ENCODE measurements at places on chromosomes 6 and 20. TPM values are rescaled to one million over a fixed set of nuclear protein-coding genes. Genes with fewer than 3 reads are reported as not detected.

DNA sequence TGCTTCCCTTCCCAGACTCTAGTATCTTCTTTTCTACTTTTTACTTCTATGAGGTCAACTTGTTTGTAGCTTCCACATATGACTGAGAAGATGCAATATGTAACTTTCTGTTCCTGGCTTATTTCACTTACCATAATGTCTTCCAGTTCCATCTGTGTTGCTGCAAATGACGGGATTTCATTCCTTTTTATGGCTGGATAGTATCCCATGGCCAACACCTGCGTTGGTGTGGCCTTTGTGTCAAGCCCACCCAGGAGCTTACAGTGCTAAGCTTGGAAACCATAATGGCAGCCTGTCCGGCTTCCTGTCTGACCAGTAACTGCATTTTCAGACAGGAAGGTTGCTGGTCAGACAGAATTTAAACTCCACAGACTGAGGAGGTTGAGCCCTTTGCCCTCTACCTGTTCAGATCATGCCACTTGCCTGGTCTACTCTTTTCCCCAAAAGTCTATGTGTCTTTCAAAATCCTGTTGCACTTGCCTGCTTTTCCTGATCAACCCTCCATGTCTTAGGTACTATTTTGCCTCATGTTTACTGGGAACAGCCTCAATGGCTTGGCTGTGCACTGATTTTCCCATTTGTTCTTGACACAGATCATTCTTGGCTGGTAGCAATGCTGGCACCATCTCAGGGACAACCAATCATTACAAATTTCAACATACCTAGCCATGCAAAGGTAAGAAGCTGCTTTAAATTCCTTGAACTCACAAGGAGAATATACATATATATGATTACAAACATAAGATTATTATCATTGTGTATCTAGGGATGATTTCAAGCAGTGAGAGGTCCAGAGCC, 114.3 kb upstream of the PLEKHG1 start:
- no peak overlapping the region for H3K4me3 ChIP-seq
- no peak overlapping the region for H3K27ac ChIP-seq
- no peaks in the 10 kb centered on the region for H3K27me3 ChIP-seq
- H3K36me3 ChIP-seq, result no peaks in the 10 kb centered on the region

DNA sequence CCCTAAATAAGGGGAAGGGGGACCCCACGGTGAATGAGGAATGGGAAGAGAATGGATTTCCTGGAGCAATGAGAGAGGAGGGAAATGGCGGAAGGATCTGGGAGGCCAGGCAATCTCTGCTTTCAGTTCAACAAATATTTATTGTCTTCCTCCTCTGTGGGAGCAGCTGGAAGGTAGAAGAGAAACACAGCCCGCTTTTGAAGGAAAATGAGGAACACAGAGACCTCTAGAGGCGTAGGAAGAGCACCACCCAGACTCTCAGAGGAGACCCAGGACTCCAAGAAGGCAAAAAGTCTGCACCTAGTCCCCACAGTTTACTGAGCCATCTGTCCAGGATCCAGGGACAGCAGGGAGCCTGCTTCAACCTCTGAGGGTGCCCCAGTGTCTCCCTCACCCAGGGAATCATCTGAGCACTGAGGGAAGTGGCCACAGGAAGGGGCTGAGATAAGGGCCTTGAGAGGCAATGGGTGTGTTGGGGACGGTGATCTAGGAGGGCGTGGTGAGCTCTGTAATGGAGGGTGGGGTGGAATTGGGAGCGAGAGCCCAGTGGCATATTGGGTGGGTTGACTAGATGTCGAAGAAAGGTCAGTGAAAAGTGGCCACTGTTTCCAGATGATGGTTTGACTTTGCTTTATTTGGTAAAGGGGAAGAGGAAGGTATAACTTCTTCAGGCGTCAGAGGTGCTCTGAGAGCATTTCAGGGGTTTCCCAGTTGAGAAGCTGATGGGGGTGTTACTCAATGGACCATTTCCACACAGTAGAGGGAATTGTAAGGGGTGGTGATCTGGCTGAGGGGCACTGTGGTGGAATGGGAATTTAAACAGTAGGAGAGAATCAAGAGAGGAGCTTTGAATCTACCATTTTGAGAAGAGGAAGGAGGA, 610 bp downstream of the PSORS1C1 start:
- no peak for DNase-seq
- H3K27me3 ChIP-seq, result peaks cover 29% of the 10 kb centered on the region
- peak overlapping the region; percentile 43 for H3K27ac ChIP-seq
- H3K4me3 ChIP-seq, result no peak overlapping the region
- H3K36me3 ChIP-seq, result no peaks in the 10 kb centered on the region

Gene CAGE1
- total RNA-seq, result not detected

DNA sequence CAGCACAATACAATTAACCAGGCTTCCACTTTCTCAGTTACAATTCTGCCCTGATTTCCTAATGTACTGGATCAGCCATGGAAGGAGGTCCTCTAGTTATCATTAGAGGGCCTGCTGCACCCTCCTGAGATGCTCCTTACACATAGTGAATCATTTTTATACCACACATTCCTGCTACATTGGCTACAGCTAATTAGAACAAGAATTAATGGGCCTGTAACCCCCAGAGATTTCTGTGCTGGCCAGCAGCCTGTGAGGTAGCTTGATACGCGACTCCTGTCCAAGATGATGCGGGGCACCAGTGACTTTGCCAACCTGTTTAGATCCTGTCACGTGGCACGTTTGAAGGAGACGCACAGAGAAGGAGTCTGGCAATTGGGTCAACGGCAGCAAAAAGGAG, 422.8 kb downstream of the EPM2A start:
- H3K36me3 ChIP-seq, result no peaks in the 10 kb centered on the region
- H3K4me3 ChIP-seq, result no peak overlapping the region
- H3K27me3 ChIP-seq, result no peaks in the 10 kb centered on the region

- no peak overlapping the region for H3K27ac ChIP-seq
- no peak for DNase-seq
- H3K27me3 ChIP-seq, result peaks cover 18% of the 10 kb centered on the region
- no peaks in the 10 kb centered on the region for H3K36me3 ChIP-seq
- no peaks in the 10 kb centered on the region for H3K4me1 ChIP-seq
These were observed 172.3 kb downstream of the ANKRD60 start for GRCh38 chr20:58056021-58056591.

Gene SMIM28
- not detected for total RNA-seq

Gene TMEM217
- 2.5 TPM for total RNA-seq

DNA sequence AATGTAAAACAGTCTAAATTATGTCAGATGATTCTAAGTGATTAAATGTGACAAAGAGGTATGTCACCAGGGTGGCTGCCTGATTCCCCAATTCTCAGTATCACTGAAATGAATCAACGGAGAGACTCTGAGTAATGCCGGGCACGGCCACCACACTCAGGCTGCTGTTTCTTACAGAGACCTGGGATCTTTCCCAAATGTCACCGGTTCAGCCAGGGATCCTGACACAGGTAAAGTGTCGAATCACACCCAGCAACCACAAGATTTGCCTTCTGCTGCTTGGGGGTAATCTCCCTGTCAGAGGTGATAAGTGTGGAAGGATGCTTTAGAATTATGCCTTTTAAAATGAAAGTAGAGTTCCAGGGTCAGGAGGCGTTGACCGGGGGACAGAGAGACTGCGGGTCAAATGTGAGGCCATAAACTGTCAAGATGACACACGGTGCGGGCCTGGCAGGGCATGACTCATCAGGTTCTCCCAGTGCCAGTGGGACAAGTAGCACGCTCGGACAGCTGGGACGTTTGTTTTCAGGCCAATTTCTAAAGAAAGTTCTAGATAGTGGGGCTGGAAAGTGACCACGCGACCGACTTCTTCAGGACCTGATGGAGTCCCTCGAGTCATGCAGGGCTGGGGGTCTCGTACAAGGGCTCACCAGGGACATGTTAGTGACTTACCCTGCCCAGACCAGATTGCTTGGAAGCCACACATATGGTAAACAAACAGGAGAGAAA, 48.9 kb downstream of the PRDM1 start:
- peaks cover 8% of the 10 kb centered on the region for H3K27me3 ChIP-seq
- H3K4me1 ChIP-seq, result no peaks in the 10 kb centered on the region
- H3K27ac ChIP-seq, result no peak overlapping the region
- no peaks in the 10 kb centered on the region for H3K36me3 ChIP-seq

DNA sequence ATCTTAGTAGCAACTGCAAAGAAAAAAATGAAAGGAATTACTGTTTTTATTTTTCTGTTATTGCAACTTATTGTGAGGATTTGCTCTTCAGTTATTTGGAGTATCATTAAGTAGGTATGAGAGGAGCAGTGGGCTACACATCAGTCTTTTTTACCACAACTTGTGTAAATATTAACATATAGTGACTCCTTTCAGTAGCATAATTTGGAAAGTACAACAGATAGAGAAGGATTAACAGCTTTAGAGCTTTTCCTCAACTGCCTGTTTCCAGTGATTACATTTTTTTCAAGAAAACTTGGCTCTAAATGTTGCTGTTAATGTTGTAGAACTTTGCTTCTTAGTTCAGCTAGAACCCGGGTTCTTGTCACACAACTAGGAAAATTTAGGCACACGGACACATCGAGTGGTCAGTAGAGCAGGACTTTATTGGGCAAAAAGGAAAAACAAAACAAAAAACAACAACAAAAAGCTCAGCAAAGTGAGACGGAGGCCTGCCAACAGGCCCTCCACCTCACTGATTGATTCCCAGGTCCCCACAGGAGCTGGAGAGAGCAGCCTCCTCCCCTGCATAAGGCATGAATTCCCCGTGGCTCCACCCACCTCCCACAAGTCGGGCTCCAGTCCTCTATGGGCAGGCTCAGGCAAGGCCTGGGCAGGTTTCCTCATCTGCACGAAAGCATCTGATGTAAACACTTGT, 75.1 kb downstream of the ADGRG6 start:
- H3K27me3 ChIP-seq, result no peaks in the 10 kb centered on the region
- peaks cover 66% of the 10 kb centered on the region for H3K4me1 ChIP-seq
- H3K4me3 ChIP-seq, result peak overlapping the region; percentile 58
- H3K27ac ChIP-seq, result peak overlapping the region; percentile 94
- peak; percentile 23 for DNase-seq

GRCh38 chr6:157597461-157598312, 216.7 kb downstream of the ZDHHC14 start:
- H3K36me3 ChIP-seq, result no peaks in the 10 kb centered on the region
- no peak overlapping the region for H3K4me3 ChIP-seq
- H3K4me1 ChIP-seq, result no peaks in the 10 kb centered on the region

Gene FAM209B
- not detected for total RNA-seq

DNA sequence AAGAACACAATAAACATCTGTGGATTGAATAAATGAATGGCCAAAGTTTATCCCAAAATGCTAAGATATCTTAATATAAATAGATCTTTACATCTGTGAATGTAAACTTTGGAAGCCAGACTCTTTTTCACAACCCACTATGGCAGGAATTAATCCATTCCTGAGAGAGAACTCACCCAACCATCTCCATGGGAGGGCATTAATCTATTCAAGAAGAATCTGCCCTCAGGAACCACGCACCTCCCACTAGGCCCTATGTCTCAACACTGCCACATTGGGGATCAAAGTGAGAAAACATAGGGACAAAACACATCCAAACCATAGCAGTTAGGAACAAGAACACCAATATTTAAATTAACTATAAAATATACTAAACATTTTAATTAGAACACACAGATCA, 3.4 kb downstream of the UBE3D start:
- H3K4me1 ChIP-seq, result peaks cover 10% of the 10 kb centered on the region
- H3K27ac ChIP-seq, result no peak overlapping the region
- no peak for DNase-seq

DNA sequence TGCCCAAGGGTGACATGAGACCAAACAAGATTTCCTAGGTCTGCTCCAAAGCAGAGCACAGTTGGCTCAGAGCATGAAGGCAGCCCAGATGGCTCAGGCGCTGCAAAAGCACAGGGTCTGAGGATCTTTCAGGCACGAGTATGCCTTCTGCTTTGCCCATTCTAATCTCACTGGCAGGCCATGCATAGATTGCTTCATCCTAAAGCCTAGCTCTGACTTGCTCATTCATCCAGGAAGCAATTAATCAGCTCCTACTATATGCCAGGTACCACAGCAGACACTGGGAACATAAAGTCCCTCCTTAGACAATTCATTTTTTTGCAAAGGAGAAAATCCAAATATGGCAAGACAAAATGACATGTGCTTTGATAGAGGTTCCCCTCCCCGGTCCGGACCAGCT, 31.2 kb downstream of the GPLD1 start:
- H3K27ac ChIP-seq, result no peak overlapping the region
- H3K36me3 ChIP-seq, result no peaks in the 10 kb centered on the region
- no peaks in the 10 kb centered on the region for H3K27me3 ChIP-seq
- no peak for DNase-seq
- no peaks in the 10 kb centered on the region for H3K4me1 ChIP-seq

DNA sequence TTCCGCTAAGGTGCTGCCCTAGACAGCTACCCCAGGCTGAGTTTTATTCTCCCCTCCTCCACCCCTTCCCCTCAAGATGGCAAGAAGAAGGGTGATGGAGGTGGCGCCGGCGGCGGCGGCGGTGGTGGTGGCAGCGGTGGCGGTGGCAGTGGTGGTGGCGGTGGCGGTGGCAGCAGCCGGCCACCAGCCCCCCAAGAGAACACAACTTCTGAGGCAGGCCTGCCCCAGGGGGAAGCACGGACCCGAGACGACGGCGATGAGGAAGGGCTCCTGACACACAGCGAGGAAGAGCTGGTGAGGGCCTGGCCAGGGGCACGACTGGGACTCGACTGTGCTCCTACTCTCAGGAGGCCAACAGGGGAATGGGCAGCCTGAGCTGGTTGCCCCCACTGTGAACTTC, 35.1 kb downstream of the EIF2S2 start:
- H3K36me3 ChIP-seq, result peaks cover 11% of the 10 kb centered on the region
- H3K4me3 ChIP-seq, result no peak overlapping the region
- H3K27ac ChIP-seq, result no peak overlapping the region
- no peak for DNase-seq

GRCh38 chr6:93784794-93785693, 365.7 kb upstream of the EPHA7 start:
- peaks cover 4% of the 10 kb centered on the region for H3K27me3 ChIP-seq
- H3K4me3 ChIP-seq, result no peak overlapping the region
- no peaks in the 10 kb centered on the region for H3K36me3 ChIP-seq
- no peak overlapping the region for H3K27ac ChIP-seq

Gene SMOC2
- 5.9 TPM for total RNA-seq

DNA sequence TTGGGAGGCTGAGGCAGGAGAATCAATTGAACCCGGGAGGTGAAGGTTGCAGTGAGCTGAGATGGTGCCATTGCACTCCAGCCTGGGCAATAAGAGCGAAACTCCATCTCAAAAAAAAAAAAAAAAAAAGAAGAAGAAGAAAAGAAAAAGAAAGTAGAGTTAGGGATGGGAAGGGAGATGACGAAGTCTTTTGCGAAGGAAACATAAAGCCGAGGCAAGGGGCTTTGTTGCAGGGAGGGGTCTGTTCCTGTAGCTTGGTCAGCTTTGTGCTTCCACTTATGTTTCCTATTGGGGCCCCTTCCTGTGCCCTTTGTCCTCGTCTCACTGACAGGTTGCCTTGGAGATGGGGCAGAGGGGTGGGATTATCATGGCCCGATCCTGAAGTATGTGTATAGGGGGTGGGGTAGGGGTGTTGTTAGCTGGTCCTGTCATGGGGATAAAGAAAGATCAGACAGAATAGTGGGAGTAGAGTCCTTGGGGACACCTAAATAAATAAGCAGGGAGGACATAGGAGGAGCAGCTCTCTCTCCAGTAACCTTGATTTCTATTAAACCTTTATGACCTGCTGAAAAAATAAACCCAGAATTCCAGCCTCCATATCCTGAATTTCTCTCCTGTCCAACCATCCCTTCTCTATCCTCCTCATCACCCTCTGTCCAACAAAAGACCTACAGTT, 1.1 kb upstream of the CLIC1 start:
- peaks cover 49% of the 10 kb centered on the region for H3K4me1 ChIP-seq
- H3K27me3 ChIP-seq, result no peaks in the 10 kb centered on the region
- peaks cover 10% of the 10 kb centered on the region for H3K36me3 ChIP-seq
- peak overlapping the region; percentile 98 for H3K27ac ChIP-seq
- no peak for DNase-seq
